ENCODE measurements at places on chromosomes 1 and 21.

DNA sequence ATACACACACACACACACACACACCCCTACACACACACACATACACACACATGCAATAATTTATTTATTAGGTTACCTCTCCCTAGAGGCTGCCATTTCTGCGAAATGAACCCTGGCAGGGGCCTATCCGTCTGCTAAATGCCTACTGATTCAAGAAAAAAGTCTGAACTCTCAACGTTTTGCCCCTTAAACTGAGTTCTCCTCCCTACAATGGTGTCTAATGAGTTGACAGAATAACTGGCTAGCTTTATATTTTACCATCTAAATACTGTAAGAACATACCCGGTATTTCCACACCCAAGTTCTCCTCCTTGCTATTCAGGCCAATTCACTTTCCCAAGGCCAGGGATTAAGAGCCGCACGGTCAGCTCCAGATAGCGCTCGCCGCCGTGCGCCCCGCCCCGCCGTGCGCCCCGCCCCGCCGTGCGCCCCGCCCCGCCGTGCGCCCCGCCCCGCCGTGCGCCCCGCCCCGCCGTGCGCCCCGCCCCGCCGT lies 339 bp upstream of the RNPC3 start:
- no peak for DNase-seq

DNA sequence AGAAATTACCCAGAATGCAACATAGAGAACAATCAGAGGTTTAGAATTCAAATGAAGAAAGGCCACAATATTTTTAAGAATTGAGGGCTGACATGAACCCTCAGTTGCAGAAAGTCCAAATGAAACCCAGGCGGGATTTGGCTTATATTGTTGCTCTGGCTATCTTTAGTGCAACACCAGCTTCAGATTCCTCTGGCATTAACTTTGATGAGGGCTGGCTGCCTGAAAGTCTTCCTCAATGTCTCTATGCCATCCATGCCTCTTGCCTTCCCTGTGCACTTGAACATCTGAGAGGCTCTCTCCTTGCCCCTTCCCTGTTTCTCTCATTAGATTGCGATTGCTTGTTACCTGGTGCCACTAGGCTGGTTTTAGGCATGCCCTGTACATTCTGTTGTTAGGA lies 31.2 kb upstream of the DPT start:
- no peak for DNase-seq

DNA sequence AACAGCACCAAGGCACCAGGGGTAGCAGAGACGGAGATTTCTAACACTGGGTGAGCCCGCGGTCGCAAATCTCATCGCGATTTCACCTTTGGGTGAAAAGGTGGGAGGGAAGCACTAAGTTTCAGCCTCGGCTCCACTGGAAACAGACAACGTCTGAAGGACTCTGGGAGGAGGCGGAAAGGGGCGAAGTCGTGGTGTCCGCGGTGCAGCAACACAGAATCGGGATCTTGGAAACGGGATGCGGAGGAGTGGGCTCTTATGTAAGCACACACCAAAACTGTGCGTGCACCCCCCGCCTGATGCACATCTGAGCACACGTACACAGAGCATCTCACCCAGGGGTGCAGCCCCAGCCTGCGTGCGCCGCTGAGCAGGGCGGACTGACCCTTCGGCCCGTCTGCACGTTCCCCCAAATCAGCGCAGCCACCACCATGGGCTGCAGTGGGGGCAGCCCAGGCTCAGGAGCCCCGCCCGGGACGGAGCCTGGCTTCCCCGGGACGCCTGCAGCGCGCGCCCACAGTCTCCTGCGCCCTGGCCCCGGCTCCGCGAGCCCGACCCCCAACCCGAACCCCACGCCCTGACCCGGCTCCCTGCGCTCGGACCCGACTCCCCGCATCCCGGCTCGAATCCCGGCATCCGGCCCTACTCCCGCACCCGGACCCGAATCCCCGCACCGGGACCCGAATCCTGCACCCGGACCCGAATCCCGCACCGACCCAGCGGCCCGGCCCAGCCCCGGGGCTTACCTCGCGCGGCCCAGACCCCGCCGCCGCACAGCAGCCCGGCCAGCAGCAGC lies 670 bp downstream of the CLSTN1 start:
- DNase-seq = peak; percentile 30

DNA sequence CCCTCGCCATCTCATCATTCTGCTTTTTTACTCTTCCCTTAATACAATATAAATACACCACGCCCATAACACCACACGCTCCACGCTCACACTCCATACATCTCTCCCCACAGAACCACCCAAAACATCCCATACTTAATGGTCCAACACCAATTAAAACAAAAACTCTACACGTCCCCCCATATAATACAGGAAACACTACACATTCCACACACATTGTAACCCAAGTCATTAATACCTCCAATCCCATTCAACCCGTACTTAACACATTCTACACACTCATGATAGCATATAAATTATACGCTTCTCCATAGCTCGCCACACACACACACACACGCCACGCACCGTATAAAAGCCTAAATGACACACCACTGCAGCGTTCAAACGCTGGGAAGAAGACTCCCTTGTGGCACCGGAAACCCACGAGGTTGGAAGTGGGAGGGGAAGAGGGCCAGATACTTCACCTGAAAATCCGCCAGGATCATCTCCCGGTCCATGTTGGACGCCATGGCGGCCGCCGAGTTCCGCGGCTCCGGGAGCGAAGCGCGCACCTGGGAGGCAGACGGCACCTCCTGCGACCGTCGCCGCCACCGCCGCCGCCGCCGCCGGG lies 659 bp downstream of the FAF1 start:
- DNase-seq = peak; percentile 33

GRCh38 chr1:151526735-151527525 lies 13.2 kb upstream of the TUFT1 start:
- no peak for DNase-seq

GRCh38 chr1:28087614-28088167 lies 719 bp downstream of the EYA3 start:
- DNase-seq = peak; percentile 50

- DNase-seq = no peak
Measured at GRCh38 chr21:32414579-32415358, 2.3 kb downstream of the EVA1C start.

- DNase-seq = no peak
Measured at GRCh38 chr1:58883888-58884482, 100.1 kb upstream of the JUN start.

GRCh38 chr1:35192853-35193664 lies at the start of gene SFPQ:
Gene SFPQ (minus strand): TSS chr1:35193145. CDS start chr1:35193049, 96 bp downstream.
- peak; percentile 97 for DNase-seq

DNA sequence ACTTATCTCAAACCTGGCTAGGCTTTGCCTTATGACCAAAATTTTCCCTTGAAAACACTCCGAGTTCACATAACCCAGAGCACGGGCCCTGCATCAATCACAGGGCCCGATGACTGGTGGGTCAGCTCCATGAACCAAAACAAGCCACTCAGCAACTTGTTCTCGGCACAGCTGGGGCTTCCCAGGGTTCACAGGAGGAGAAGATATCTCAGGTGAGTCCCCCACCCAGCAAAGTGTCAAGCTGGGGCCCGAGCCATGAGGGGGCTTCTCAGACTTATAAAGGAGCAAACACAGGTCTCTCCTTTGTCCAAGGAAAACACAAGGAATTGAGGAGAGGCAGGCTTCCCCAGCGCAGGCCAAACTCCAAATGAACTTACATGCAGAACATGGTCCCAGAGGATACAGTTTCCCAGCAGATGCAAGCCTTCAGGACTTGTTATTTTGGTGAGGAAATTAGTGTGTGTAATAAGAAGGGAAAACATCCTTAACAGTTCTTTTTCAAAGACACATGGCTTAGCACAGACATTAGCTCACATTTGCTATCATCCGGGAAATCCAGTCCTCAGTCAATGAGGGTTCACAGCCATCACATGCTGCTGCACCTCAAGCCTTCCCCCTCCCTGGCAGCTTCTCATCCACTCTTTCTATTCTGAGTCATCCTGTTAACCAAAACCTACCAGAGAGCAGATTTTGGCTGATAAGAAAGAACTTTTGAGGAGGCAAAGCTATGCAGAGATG lies 98.1 kb upstream of the NFIA start:
- no peak for DNase-seq

DNA sequence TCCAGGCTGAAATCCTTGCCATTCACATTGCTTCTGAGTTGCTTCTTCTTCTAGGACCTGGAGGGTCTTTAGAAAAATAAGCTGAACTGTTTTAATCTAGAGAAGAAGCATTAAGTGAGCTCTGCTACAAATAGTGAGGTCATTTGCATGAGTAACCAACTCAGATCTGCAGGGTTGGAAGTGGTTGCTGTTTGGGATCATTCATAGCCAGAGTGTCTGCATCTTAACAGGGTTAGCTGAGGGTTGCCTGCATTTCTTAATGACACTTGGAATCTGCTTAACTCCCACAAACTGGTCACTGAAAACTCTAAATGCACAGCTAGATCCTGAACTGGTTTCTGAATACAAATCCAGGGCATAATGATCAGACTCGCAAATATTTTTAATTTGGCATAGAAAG lies 9.9 kb downstream of the CNIH3 start:
- DNase-seq = no peak

- DNase-seq = no peak
Measured at GRCh38 chr1:224448453-224449017, 13.9 kb upstream of the WDR26 start.

DNA sequence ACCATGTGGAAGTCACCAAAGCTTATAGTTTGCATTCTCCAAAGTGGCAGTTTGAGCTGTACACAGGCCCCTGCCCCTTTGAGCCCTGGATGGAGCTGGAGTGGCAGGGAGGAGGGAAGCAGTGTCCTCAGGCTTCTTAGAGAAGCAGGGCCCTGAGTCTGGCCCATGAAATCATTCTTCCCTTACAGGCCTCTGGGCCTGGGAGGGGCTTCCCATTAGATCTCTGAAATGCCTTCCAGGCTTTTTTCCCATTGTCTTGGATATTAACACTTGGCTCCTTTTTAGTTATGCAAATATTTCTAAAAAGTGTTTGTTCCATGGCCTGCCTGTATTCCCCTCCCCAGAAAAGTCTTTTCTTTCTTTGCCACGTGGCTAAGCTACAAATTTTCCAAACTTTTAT lies 10.0 kb upstream of the TRIM67 start:
- no peak for DNase-seq

- no peak for DNase-seq
Measured at GRCh38 chr1:50481142-50481736, 58.0 kb upstream of the DMRTA2 start.

GRCh38 chr1:6635161-6635909 lies 10.7 kb downstream of the THAP3 start:
- no peak for DNase-seq

GRCh38 chr1:12397462-12398450 lies 167.9 kb downstream of the VPS13D start:
- DNase-seq = no peak

GRCh38 chr1:228407106-228408040 lies 738 bp upstream of the TRIM11 start:
- DNase-seq = no peak

Measured in activated CD4-positive, alpha-beta T cell treated with anti-CD3 and anti-CD28 coated beads, Interleukin-2, amount 10 ng/mL, durations not matched to agents 7 days and 5 days (primary cell).